ENCODE measurements at places on chromosomes 16 and 17.

DNA sequence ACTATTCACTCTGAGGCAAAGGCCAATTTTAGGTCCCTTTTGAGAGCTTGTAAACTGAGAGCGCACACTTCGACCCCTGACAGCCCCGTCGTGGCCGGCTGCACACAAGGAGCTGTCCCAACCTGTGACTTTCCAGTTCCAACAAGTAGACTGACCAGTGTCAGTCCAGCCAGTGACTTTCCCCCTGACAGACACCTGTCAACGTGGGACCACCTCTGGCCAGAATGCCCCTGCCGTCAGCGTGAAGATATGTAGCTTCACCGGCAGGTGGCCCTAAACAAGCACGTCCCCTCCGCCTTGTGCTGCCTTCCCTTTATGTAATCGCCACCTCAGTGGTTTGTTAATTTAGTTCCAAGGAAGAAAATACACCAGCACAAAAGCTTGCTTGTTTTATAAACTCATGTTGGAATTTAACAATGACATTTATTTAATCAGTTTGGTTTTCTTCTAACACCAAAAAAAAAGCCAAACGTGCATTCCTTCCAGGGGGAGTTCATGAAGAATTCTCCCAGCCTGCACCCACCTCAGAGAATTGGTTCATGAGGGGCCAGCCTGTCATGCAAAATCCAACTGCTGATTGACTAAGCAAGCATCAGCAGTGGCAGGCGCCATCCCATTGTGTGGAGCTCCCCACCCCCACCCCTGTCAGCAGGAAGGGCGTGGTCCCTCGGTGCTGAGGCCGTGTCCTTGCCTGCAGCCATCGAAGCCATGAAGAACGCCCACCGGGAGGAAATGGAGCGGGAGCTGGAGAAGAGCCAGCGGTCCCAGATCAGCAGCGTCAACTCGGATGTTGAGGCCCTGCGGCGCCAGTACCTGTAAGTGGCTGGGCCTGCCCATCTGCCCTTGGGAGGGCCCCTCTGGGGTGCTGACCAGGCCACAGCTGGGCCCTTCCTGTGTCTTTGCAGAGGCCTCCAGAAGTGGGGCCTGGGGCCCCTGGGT, 33.9 kb downstream of the PLD6 start:
- DNase-seq, result no peak

GRCh38 chr16:88532434-88533241, 37.6 kb upstream of the ZC3H18 start:
- no peak for DNase-seq

DNA sequence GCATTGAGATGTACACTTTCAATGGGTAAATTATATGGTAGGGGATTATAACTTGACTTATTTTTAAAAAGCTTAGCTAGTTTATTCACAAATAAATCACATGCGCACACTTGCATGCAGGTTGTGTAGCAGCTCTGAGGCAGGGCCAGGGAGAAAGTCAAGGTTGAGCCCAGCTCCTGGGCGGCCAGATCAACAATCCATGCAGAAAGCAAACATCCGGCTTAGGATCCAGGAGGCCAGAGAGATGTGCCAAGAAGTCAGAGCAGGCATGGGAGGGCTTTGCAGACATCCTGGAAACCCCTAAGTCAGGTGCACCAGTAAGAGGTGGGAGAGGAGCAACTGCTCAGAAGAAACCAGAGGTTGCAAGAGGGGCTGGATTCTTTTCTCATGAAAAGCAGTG, 186.5 kb downstream of the AXIN2 start:
- no peak for DNase-seq

GRCh38 chr16:5072334-5073278, 963 bp downstream of the ALG1 start:
- no peak for DNase-seq

DNA sequence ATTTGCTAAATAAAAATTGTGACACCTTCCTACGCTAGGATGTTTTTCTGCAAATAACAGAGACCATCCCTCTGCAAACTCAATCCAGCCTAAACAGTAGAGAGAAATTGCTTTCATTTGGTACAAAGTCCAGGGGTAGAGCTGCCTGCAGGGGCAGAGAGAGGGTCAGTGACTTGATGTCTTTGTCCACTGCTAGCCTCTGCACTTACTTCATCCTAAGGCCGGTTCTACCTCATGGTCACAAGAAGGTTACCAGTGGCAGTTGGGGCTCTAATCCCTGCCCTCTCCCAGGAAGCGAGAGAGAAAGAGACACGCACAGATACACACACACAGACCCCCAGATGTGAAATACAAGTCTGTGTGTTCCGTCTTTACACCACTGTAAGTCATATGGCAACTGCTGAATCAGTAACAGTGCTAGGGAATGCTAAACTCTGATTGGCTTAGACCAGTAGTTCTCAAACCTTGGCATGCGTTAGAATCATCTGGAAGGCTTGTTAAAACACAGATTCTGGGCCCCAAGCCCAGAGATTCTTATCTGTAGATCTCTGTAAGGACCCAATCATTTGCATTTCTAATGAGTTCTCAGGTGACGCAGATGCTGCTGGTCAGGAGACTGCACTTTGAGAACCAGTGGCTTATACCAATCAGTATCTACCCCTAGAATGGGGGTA, 13.1 kb upstream of the LPCAT2 start:
- no peak for DNase-seq

GRCh38 chr16:75114179-75114945, 2.2 kb downstream of the LDHD start:
- DNase-seq, result no peak

DNA sequence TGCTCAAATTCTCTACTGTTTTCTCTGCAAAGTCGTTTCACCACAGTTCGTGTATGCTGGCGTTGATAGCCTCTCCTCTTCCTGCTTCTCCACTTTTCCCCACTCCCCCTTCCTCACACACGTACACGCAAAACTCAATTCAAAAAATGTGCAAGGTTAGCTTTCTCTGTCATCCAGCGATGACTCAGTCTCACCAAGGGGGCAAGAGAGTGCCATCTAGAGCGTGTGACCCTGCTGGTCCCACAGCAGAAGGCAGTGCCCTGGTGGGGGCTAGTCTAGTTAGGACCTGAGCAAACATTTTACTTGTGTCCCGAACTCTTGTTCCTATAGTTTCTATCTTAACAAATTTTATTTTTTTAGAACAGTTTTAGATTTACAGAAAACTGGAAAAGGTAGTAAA, 121.2 kb upstream of the CHMP6 start:
- no peak for DNase-seq

GRCh38 chr17:60747069-60747808, 69.6 kb downstream of the BCAS3 start:
- DNase-seq, result no peak

DNA sequence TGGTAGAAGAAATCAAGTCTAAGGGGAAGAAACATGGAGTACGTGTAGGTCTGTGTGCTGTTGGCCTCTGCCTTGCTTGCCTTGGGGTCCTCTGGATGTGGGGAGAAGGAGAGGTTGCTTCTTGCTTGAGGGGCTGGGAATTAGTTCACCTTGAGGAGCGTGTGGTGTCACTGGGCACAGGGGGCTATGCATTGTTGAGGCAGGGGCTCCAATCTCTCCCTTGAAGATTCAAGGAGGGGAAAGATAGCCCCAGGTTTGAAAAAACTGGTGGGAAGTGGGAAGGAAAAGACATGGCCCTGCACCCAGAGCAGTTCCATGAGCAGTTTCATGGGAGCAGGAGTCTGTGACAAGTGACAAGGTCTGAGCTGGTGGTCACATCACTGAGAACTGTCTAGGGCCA, 103.4 kb downstream of the CYLD start:
- DNase-seq, result no peak

DNA sequence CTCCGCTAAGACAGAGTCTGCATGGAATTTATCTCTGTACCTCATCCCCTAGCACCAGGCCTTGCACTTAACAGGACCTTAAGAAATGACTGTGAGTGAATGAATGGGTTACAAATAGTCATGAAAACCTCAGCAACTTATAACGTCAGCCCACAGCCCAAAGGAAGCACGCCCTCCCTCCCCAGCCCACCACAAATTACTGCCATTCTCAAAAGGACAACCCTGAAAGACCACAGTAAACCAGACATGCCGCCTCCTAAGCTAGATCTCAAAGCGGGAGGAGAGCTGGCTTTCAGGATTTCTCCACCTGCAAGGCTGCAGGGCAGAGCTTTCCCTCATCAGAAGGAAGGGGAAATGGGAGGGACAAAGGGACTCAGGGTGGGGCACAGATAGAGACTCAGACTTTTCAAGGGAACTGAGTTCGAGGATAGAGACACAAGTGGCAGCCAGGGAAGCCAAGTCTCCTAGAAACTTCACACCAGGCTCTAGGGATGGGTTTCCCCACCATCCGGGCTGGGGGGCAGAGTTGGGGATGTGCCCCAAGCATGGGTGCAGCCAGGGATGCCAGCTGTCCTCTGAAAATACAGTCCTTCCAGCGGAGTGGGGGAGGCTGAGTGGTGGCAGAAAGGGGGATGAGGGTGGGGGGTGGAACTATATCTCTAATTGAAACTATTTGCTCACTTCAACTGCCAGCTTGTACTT, 56.7 kb downstream of the PLXDC1 start:
- no peak for DNase-seq

- no peak for DNase-seq
Observed at GRCh38 chr16:21950782-21951521, 2.2 kb upstream of the UQCRC2 start.

- DNase-seq, result no peak
Observed at GRCh38 chr17:79255456-79255855, 180.8 kb downstream of the ENGASE start.

DNA sequence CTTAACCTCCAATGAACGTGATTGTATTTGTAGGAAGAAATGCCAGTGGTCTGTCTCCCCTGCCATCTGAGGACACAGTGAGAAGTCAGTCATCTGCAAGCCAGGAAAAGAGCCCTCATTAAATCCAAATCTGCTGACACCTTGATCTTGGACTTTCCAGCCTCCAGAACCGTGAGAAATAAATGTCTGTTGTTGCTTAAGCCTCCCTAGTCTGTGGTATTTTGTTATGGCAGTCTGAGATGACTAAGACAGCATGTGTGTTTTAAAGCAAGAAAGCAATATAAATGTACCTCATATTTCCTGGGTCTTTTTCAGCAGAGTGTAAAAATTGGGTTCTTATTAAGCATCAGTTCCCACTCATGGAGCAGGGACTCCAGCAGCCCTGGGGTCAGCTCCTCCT, 177.9 kb upstream of the NLRP1 start:
- no peak for DNase-seq

- DNase-seq, result no peak
Observed at GRCh38 chr17:49218941-49219913, 8.7 kb downstream of the ABI3 start.

DNA sequence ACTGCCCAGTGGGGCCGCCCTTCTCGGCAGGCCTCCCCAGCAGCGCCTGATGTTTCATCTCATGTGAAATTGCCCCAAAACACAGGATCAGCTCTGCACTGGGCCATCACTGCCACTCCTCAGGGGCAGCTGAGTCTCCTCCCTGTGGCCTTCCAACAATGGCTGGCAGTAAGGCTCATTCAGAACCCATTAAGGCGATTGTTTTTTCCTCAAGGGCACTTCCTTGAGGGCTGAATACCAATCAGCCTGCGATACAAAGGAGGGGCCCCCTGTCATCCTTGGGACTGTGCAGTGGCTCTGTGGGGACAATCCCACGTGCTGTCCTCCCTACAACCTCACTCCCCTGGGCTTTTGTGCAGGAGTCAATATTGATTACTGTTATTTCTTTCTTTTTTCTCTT, 47.5 kb downstream of the XYLT1 start:
- no peak for DNase-seq

- no peak for DNase-seq
Observed at GRCh38 chr16:73915935-73916334, 380.7 kb upstream of the PSMD7 start.

DNA sequence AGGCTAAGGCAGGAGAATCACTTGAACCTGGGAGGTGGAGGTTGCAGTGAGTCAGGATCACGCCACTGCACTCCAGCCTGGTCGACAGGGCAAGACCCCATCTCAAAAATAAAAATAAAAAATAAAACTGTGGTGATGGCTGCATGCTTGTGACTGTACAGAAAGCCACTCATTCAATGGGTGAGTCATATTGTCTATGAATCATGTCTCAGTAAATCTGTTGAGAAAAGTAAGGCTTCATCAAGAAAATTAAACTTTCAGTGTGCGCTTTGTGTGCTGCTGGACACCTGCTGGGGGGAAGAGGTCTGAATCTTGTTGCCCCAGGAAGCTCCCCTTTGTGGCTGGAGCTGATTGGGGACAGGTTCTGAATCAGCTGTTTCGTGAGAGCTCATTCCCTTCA, 11.3 kb downstream of the NUBP1 start:
- no peak for DNase-seq

- DNase-seq, result no peak
Observed at GRCh38 chr16:70494202-70494770, 29.1 kb downstream of the COG4 start.

DNA sequence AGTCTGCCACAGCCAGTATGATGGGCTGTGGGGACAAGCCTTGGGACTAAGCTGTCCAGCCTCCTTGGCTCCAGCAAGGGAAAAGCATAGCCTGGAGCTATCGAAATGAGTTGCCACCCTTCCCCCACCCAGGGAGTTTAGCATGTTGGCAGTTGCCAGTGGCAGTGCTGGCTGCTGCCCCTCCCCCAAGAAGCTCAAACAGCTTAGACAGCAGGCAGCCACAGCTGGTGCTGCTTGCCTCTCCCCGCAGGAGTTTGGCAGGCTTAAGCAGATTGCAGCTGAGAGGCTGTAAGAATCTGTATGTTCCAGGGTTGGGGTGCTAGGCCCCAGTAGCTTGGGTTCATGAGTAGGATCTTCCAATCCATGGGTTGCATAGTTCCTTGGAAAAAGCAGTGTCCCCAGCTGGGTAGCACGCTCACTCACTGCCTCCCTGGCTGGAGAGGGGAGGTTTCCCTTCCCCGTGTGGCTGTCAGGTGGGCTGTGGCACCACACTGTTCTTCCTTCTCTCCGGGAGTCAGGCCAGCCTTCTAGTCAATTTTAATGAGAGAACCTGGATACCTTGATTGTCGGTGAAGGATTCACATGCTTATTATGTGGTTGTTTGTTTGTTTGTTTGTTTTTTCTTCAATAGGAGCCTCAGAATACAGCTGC, 506.1 kb downstream of the CDH11 start:
- no peak for DNase-seq

DNA sequence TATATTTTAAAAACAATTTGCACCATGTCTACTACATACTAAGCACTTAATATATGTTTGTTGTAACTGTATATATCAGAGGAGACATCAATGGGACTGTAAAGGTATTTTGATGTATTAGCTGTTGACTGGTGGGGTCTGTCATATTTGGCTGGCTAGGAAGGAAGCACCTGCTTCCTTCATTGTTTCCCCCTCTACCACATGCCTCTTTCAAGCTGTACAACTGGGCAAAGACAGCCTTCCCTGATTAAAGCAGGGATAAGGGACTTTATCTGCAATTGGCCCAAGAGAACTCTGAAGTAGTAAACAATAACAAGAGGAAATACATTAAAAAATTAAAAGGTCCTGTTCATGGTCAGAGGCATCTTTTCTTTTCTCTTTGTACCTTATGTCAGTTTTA, 5.5 kb upstream of the SLFN12L start:
- DNase-seq, result no peak

DNA sequence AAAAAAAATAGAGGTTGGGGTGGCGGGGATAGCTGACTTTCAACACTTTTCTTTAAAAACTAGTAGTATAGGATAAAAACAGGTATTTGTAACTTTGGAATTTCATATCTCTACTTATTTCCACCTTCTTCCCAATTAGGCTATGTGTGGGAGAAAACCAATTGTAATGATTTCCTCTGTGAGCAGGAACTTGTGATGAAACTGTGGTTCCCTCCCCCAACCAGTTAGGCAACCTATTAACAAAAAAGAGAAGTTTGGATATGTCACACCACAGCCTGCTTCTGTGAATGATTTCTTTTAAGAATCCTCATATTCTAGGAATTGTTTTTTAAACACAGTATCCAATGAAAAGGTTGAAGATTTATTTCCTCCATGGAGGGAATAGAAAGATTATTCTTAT, 1.9 kb downstream of the IGSF6 start:
- DNase-seq, result no peak

GRCh38 chr17:35218915-35219314, 24.0 kb upstream of the SLFN5 start:
- DNase-seq, result no peak
